GM13977 (cell line): ENCODE measurements at places on chromosomes 6 and 20.

DNA sequence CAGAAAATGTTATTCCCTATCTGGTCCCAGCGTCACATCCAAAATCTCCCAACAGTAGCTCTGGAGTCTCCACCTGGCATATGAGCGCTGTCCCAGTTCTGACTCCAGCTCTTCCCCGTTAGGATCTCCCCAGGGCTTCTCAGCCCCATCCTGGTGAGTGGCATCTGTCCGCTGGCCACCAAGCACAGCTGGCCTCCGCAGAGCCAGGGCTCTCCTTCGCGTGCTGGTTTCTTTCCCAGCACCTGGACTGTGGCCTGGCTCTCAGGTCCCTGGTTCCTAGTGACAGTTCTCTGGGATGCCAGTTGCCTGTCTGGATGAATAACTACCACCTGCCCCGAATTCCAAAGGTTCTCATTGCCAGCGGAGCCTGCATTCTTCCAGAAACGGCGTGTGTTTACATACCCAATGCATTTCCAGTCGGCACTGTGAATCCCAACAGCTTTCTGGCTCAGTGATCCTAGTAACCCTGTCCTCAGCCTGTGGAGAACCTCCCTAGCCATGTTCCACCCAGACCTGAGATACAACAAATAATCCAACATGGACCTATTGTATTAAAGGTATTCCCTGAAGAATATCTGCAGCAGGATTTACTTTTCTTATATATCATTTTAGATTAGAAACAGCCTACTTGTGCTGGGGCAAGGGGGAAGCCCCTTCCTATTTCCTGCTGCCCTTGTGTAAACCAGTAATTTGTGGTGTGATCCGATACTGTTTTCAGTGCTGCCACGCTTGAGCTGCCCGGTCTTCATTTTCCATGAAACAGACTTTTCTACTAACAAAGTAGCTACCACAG, 69.9 kb upstream of the PDE10A start:
- no peak for DNase-seq

GRCh38 chr20:12049125-12049524, 131.4 kb downstream of the BTBD3 start:
- DNase-seq: no peak

DNA sequence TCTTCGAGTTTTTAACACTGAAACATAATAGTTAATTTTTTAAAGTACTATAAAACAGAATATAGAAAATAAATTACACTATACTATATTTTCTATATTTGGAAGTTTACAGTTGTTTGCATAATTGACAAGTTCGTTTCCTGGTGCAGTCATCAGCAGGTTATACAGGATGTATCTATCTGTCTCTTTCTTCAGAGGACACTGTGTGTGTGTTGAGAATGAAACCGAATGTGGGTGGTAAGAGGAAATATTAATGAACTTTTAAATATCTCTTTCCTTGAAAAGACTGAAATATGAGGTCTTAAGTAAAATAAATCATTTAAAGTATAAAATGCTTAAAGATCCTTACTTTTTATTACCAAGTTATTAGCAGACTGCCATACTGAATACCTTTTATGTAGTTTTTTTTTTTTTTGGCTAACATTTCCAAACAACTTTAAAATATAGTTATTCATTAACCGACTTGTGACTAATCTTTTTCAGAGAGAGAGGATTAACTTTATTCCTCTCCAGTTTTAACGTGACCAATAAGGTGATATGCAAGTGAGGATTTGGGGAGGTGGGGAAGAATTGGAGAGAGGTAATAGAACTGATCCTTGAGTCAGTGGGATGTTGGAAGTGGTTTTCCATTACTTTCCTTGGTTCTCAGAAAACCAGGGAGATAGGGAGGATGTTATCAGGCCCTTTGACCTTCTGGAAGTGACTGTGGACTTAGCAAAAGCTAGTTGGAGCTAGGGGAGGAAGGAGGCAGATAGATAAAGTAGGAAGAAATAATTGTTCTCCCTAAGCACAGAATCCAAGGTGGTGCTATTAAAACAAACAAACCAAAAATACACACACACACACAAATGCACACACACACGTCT, 380.0 kb upstream of the FLRT3 start:
- no peak for DNase-seq

- no peak for DNase-seq
Observed at GRCh38 chr6:3997177-3997770, 81.7 kb downstream of the FAM217A start.

- no peak for DNase-seq
Observed at GRCh38 chr6:146913842-146914488, 290.3 kb upstream of the STXBP5 start.

GRCh38 chr20:7959484-7959883, 19.2 kb upstream of the HAO1 start:
- no peak for DNase-seq

DNA sequence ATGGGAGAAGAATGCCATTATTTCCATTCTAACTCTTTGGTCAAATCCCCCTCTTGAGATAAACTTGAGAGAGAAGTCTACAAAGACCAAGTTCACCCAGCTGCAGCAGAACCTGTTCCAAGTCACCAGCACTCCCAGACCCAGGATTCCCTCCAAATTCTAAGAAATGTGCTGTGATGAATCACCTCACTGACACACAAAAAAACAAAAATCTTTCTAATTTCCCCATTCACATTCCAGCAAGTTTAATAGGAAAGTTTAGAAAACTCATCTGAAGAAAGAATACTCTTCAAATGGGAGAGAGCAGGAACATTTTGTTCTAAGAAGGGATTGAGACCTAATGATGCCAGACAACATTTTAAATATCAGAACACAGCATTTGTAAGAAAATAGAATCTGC, 213.6 kb upstream of the PLCB4 start:
- DNase-seq: no peak

GRCh38 chr20:17850684-17851026, 117.9 kb downstream of the SNX5 start:
- DNase-seq: no peak

DNA sequence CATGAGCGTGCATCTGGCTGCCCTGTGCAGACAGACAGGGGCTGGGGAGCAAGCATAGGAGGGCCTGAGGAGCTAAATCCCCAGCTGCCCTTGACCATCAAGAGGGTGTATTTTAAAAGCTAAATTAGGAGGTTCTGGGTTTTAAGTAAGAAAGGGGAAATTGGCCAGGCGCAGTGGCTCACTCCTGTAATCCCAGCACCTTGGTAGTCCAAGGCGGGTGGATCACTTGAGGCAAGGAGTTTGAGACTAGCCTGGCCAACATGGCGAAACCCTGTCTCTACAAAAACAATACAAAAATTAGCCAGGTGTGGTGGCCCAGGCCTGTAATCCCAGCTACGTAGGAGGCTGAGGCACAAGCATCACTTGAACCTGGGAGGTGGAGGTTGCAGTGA, 27.8 kb downstream of the SERPINB6 start:
- no peak for DNase-seq

- no peak for DNase-seq
Observed at GRCh38 chr6:43645613-43645964, 753 bp downstream of the RSPH9 start.

DNA sequence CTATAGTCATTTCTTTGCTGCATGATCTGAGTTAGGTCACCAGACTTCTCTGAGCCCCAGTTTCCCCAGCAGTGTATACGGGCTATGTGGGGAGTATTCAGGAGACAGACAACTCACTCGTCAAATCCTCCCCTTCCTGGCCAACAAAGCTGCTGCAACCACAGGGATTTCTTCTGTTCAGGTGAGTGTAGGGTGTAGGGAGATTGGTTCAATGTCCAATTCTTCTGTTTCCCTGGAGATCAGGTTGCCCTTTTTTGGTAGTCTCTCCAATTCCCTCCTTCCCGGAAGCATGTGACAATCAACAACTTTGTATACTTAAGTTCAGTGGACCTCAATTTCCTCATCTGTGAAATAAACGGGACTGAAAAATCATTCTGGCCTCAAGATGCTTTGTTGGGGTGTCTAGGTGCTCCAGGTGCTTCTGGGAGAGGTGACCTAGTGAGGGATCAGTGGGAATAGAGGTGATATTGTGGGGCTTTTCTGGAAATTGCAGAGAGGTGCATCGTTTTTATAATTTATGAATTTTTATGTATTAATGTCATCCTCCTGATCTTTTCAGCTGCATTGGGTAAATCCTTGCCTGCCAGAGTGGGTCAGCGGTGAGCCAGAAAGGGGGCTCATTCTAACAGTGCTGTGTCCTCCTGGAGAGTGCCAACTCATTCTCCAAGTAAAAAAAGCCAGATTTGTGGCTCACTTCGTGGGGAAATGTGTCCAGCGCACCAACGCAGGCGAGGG, 594 bp upstream of the CDKN1A start:
- no peak for DNase-seq

GRCh38 chr6:79072640-79073181, 5.3 kb downstream of the PHIP start:
- DNase-seq: peak; percentile 26

DNA sequence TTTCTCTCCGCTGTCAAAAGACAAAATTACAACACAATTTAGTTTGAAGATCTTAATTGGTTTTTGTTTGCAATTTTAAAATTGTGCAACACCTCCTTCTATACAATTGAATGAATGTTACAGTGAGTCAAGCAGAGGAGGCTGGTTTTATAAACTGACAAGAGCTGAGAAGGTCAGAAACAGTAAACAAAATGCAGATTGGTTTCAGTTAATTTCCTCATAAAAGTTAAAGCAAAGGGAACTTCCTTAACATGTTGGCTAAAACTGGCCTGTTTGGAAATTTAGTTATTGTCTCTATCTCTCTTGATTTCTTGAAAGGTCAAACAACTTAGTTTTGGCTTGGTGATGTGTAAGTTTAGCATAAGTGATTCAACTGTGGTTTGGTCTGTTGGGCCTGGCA, 22.2 kb downstream of the KHDC1L start:
- no peak for DNase-seq

DNA sequence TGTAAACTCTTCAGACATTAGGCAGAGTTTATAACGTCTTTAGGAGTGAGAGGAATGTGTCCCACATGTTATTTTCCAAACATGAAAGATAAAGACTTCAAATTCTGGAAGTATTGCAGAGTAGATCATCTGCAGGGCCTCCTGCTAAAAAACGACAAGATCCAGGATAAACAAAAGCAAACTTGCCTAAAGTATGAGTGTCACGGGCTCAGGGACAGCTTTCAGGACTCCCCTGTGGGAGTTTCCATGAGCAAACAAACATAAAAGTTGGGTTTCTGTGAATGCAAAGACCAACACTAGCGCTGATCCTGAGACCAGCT, 76.9 kb downstream of the TXNDC5 start:
- DNase-seq: no peak

- DNase-seq: no peak
Observed at GRCh38 chr6:7324520-7324919, 11.5 kb upstream of the SSR1 start.

DNA sequence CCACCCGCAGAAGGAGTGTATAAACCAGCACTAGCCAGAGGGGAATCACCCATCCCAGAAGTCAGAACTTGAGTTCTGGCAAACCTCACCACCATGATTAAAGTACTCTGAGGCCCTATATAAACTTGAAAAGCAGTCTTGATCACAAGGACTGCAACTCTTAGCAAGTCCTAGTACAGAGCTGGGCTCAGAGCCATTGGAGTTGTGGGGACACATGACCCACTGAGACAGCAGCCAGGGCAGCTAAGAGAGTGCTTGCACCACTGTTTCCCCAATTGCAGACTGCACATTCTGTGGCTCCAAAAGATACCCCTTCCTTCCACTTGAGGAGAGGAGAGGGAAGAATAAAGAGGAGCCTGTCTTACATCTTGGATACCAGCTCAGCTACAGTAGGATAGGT, 4.7 kb upstream of the MCM9 start:
- no peak for DNase-seq

DNA sequence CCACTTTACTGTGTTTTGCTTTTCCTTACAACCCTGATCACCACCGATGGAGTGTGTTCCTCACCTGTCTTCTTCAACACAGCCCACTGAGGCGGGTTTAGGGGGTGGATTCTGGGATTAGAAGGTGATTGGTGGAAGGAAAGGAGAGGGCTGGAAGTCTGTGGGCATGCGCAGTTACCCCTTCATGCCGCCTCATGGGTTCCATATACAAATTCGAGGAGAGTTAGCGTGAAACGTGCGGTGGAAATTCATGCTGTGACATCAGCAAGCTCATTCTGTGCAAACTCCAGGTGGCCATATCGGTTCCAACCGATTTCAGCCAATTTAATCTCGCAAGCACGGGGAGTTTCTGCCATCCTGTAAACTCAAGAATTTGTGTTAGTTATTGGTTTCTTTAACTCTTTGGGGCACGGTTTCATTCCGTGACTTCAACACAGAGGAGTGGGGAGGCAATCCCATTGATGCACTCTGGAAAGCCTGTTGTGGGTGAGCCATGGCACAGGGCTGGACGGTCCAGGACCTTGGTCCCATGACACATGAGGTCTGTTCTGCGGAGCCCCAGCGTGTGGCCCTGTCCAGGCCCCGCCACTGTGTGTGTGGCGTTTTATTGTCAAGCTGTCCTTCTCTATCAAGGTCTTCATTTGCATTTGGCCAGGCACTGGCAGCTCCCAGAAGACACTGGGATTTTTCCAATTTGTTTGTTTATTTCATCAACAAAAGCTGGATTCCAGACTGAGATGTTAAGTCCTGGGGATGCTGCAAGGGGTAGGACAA, 482.8 kb upstream of the SULF2 start:
- DNase-seq: no peak

- DNase-seq: no peak
Observed at GRCh38 chr6:11908436-11909105, 103.5 kb upstream of the HIVEP1 start.

DNA sequence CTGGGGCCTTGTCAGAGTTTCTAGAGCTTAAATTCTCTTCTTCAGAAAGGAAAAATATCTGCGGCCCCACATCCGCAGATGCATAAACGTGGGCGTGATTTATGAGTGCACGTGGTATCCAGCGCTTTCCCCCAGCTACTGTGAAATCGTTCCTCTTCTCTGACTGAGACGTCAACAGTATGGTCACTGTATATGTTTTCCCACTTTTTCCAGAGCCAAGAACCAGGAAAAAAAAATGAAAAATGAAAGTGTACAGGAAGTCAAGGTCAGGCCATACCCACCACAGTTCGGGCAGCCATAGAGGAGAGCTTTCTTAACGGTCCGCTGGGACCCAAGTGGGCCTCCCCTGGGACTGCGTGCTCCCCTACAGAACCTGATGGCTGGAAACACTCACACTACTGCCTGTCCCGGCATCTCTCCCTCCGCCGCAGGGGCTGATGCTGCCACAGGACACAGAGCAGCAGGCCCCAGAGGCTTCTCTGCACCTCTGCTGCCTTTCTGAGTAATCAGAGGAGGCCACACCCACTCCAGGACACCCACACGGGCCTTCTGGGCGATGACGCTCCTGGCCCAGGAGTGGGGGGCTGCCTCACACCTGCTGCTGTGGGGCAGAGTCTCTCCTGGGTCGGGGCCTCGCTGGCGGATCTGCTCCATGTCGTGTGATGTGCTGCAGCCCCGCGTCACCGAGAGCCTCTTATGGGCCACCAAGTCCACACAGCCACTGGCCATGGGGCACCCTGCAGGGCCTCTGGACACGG, 16.4 kb upstream of the STX16 start:
- DNase-seq: peak; percentile 50

DNA sequence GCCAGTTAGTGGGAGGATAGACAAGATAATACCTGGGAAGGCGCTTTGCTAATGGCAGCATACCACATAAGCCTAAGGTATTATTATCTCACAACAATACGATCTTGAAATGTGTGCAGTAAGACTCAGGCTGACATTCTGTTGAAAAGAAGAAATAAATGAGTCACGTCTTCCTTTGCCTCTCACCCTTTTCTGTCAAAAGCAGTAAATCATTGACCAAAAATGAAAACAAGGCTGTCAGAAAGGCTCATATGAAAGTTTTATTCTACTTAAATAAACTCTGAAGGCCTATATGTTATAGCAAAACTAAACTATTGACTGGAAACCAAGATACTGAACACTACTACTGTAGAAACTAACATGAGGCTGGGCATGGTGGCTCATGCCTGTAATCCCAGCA, 43.1 kb upstream of the IL20RA start:
- no peak for DNase-seq
